IMR-90 (cell line): ENCODE measurements at places on chromosomes 12 and 14. TPM values are rescaled to one million over a fixed set of nuclear protein-coding genes. Genes with fewer than 3 reads are reported as not detected.

Gene GNB3
- 0.56 and 0.72 TPM in 2 replicates for total RNA-seq

Gene HOXC10
- total RNA-seq: not detected in 2 replicates

Gene JPH4
- total RNA-seq: not detected in 2 replicates

Gene CEP170B
- 3.6 and 4.2 TPM in 2 replicates for total RNA-seq

Gene ZNF385A
- 0.28 and 0.36 TPM in 2 replicates for total RNA-seq

Gene SRRM4
- total RNA-seq: not detected in 2 replicates

Gene PRIMA1
- not detected in 2 replicates for total RNA-seq

Gene OR6C3
- total RNA-seq: not detected in 2 replicates

Gene TSHR
- not detected in 2 replicates for total RNA-seq

Gene KRT83
- total RNA-seq: not detected in 2 replicates

Gene GALNT8
- not detected in 2 replicates for total RNA-seq

Gene ADAM21
- 0.28 and 0.36 TPM in 2 replicates for total RNA-seq

Gene ACOT6
- total RNA-seq: not detected in 2 replicates

Gene ERP27
- total RNA-seq: not detected in 2 replicates

Gene XPOT
- 79.4 and 80.8 TPM in 2 replicates for total RNA-seq

Gene AICDA
- total RNA-seq: not detected in 2 replicates

Gene MTRFR
- 10.2 and 12.2 TPM in 2 replicates for total RNA-seq

Gene MYO1H
- not detected in 2 replicates for total RNA-seq

Gene UNC79
- under 0.01 TPM in 1 of 2 replicates, not detected in the other for total RNA-seq
